ENCODE measurements at places on chromosomes 1 and 21. TPM values are rescaled to one million over a fixed set of nuclear protein-coding genes. Genes with fewer than 3 reads are reported as not detected.
A peak's percentile ranks its signal among the peaks of the same experiment; 100 is the strongest.

DNA sequence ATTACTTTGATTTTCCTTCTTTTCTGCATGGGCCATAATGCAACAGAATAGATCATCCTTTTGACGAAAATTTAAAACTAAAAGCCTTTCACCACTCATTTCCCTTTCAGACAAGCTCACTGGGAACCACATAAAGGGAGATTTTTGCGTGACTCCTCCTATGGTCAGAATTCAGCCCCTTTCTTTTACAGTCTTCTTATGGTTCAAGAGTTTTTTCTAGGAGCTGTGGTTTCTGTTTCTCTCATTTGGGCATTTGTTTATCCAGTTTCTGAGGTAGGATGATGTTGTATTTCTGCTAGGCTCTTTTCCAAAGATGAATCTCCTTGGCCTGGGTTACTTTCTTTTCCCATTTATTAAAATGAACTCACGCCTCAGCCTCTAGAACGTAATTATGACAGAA lies 16.9 kb downstream of the RGS1 start:
- DNase-seq, result no peak

GRCh38 chr1:197468543-197469175 lies 200.6 kb downstream of the CRB1 start:
- no peak for DNase-seq

DNA sequence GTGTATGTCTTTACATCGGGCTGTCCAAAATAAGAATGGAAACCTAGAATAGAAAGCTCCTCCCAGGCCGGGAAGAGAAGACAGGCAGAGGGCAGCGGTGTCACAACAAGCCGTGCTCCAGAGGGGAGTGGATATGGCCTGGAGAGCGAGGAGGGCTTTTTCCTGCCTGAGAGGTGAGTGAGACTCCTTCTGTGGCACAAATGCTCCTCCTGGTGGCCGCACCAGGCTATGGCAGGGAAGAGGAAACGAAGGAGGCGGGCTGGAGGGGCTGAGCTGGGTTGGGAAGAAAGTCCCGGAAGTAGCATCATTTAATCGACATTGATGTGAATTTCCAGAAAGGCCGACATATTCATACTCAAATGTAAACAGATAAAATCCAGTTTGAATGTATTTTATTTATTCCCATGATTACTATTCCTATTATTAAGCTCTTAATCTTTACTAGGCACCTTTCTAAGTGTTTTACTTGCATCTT lies 54.7 kb downstream of the MEF2D start:
- DNase-seq, result peak; percentile 51

- no peak for DNase-seq
These were observed 540 bp downstream of the CD55 start for GRCh38 chr1:207321790-207322645.

GRCh38 chr1:58823481-58824010 lies 39.7 kb upstream of the JUN start:
- no peak for DNase-seq

Gene OR10Z1
- not detected for total RNA-seq

- no peak for DNase-seq
These were observed 13.3 kb upstream of the PDC start for GRCh38 chr1:186474208-186474607.

DNA sequence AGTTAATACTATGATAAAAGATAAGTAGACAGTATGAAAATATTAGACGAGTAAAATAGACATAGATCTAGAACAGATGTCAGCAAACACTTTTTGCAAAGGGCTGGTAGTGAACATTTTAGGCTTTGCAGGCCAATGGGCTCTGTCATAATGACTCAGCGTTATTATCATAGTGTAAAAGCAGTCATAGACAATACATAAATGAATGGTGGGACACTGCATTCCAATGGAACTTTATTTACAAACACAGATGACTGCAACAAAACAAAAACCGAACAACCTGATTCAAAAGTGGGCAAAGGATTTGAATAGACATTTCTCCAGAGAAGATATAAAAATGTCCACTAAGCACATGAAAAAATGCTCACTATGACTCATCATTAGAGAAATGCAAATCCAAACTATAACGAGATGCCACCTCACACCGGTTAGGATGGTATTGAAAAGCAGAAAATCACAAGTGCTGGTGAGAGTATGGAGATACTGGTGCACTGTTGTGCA lies 7.3 kb downstream of the GSTM5 start:
- no peak for DNase-seq

- DNase-seq, result peak; percentile 23
These were observed 117.6 kb downstream of the KCNN3 start for GRCh38 chr1:154752273-154753030.

Gene SLC5A9
- not detected for total RNA-seq

GRCh38 chr21:35367553-35367952 lies 318.5 kb upstream of the RUNX1 start:
- DNase-seq, result no peak

- no peak for DNase-seq
These were observed 69.8 kb downstream of the GPR88 start for GRCh38 chr1:100607628-100608240.

Data from CD8-positive, alpha-beta T cell (primary cell).